ENCODE measurements at places on chromosomes 1 and 21.

DNA sequence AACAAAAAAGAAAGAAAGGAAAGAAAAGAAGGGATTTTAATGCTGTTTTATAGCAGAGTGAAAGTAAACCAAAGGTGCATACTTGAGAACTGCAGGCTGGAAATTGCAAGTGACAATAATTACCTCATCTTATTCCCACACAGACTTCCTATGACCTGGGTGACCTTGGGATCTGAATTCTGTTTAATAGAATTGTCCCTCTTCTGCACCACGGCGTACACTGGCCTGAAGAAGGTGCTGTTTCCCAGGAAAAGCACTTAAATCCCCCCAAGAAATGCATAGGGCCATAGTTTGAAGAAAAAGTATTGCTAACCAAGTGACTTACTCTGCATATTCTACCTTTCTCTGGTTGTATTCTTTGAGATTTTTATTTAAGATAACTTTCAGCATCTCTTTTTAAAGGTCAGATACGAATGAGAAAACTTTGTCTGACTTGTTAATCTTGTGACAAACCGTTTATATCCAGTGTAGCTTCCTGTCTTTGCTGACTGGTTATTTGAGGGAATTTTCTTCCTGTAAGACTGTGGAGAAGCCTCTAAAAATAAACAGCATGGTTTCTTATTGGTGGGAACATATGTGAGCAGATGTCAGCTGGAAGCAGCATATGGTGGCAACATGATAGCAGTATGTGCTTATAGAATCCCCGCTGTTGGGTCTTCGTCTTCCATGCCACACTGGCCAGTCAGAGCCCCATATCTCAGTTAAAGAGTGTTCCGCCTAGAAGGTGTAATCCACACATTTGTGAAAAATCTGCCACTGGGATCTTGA, 16.3 kb downstream of the TGFB2 start:
- DNase-seq, result no peak

DNA sequence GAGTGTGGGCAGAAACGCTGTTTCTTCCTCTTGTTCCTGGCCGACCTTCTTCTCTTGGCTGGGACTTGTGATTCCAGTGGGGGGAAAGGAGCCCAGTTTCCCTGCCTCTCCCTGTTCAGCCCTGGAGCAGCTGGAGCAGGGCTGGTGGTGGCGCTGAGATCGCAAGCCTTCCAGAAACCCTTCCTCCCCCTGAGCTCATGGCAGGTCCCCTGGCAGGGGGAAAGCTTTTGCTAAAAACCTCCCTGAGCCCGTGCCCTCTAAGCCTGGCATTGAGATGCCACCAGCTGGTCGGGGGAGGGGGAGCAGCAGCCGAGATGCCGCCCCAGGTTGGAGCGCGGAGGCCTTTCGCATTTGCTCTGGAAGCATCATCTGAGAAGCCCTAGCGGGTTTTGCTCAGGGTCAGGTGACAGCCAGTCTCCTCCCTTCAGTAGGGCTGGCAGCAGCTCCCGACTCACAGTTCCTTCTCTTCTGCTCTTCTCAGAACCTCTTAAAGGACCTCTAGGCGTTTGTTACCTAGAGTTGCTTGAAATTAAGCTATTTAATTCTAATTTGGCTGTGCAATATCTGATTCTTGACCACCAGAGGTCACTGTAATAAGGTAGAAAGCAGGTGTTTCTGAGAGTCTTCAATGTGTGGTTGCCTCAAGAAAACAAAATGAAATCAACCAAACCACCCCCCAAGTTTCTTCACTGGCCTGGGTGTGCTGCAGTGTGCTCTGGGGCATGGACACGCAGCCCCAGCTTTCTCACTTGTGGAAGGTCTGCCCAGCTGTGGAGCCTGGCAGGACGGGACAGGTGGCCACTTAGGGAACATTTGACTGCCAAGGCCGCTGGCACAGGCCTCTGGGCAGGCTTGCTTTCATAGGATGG, 257.3 kb downstream of the CAMTA1 start:
- DNase-seq, result no peak

- DNase-seq, result no peak
These were observed 144.9 kb upstream of the HOOK1 start for GRCh38 chr1:59669752-59670312.

- no peak for DNase-seq
These were observed 4.8 kb upstream of the LAPTM5 start for GRCh38 chr1:30762152-30762929.

DNA sequence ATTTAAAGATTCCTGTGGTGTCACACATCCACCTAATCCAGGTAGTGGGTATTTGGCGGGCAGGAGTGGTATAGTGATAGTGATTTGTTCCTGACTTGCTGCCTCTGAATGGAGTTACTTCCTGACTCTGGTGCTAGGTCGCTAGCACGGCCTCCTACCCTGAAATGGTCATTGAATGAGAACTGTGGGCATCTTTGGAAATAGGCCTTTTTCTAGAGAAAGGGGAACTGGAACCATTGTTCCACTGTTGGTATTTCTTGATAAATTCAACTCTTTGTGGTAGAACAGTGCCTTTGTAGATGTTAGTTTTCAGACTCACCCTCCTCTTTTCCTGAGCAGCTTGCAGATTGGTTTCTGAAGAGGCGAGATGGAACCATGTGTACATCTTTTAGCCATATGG, 1.5 kb downstream of the QSOX1 start:
- DNase-seq, result no peak

DNA sequence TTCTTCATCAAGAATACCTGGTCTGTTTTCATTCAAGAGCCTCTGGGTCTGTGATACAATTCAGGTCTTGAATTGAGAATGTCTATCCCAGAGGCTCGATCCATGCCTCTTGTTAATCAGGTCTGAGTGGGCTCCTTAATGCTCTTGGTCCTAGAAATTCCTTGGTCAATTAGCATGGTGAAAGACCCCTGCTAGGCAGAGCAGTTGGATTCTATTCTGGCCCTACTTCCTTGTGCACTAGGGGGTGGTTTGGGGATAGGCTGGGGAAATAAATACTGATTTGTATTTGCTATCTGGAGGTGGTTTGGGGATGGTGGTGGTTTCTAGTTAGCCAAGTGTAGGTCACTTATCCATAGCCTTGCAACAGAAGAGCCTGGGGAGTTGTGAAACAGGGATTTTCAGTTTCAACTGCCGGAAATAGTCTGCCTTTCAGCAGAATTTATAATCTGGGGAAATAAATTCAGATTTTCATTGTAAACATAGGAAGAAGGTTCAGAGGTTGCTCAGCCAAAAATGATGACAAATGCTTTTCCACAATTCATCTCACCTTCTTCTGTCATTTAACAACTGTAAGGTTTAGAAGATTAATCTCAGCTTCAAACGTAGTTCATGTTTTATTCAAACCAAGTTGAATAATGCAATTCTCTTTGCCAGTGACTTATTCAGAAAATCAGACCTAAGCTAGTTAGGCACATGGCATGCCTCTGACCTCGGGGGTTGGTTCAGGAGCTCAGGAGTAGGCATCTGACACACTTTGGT, 22.2 kb upstream of the SCAF4 start:
- DNase-seq, result no peak

DNA sequence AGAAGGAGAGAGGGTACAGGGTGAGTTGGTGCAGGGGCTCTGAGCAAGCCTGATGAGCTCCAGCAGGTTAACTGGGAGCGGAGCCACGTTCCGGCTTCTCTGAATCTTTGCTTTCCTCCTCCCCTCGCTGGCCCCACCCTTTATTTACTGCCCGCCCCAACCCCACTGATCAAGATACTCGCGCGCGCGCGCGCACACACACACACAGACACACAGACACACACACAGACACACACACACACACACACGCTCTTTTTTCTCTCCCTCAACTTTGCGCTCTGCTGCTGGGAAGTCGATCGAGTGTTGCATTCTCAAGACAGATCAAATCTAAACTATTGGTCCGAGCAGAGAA, at the start of gene GRIK1:
TSS of gene GRIK1 (minus strand) at position 73 of the 352 bp plus-strand sequence.
- no peak for DNase-seq

GRCh38 chr1:150836129-150836773, 28.2 kb upstream of the CTSK start:
- no peak for DNase-seq

GRCh38 chr1:221865808-221866207, 123.9 kb upstream of the DUSP10 start:
- DNase-seq, result no peak

GRCh38 chr1:236179634-236180033, 37.3 kb downstream of the GPR137B start:
- DNase-seq, result no peak

GRCh38 chr1:63124666-63125191, 197.6 kb upstream of the FOXD3 start:
- DNase-seq, result no peak

DNA sequence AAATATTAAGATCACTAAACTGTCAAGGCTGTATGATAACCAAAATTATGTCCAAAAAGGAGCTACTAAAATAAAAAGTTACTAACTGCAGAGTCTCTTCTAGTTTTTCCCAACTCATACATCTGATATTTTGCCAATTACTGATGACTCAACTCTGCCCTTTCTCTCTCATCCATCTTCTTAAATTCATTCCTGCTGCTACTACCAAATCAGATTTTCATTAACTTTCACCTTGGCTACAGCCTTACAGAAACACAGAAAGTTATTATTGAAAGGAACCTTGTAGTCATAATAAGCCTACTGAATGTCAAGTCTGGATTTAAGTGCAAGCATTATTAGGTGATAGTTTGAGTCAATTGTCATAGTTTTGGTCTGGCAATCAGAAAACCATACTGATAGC, 273.1 kb downstream of the DPYD start:
- no peak for DNase-seq

DNA sequence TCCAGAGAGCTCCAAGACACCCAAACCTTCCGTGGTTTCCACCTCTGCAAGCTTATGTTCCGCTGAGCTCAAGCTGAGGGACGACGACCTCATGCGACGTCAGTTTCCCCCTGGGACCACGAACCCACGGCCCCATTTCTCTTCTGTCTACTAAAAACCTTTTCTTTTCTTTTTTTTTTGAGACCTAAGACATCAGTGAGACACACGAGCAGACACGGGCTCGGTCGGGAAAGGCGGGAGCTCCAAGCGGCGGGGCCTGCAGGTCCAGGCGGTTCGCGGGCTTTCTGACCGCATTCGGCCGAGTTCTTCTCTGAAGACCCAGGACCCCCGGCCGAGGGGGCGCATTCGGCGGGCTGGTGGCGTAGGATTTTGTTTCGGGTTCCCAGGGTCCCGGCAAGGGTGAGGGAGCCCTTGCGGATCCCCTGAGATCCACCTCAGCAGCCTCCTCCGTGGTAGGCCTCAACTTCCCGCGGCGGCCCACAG, 402 bp downstream of the C21orf58 start:
- no peak for DNase-seq

- no peak for DNase-seq
These were observed 75.4 kb downstream of the NOS1AP start for GRCh38 chr1:162144853-162145252.

GRCh38 chr1:161111117-161111516, 6.7 kb downstream of the PFDN2 start:
- DNase-seq, result no peak

DNA sequence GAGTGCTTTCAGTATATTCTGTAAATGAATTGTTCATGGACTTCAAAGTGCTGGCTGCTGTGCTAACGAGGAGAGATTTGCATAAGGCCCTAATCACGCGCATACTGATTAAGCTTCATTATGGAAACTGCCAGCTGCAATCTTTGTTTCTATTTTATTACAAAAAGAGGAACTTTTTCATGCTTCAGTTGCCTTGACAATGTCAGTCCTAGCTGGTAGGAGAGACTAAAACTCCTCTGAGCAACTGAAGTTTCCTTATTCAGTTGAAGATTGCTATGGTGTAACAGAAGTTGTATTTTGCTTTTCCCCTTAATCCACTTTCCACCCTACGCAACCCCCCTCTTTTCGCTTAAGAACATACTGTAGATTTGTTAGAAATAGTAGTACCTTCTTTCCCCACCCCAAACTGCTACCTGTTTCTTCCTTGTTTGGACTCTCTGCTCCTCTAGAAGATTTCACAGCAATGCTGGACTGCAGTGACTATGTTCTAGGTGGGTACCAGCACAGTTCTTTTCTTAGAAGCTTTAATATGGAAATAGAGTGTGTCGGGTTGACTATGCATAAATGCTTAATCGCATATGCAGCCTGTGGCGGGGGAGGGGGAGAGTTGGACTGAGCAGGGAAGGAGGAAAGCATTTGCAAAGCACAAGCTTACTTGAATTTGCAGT, 108.3 kb downstream of the POU2F1 start:
- DNase-seq, result no peak

GRCh38 chr21:34761758-34762330, 93.0 kb downstream of the CLIC6 start:
- no peak for DNase-seq

- no peak for DNase-seq
These were observed 77.5 kb downstream of the PLPP3 start for GRCh38 chr1:56501888-56502287.

DNA sequence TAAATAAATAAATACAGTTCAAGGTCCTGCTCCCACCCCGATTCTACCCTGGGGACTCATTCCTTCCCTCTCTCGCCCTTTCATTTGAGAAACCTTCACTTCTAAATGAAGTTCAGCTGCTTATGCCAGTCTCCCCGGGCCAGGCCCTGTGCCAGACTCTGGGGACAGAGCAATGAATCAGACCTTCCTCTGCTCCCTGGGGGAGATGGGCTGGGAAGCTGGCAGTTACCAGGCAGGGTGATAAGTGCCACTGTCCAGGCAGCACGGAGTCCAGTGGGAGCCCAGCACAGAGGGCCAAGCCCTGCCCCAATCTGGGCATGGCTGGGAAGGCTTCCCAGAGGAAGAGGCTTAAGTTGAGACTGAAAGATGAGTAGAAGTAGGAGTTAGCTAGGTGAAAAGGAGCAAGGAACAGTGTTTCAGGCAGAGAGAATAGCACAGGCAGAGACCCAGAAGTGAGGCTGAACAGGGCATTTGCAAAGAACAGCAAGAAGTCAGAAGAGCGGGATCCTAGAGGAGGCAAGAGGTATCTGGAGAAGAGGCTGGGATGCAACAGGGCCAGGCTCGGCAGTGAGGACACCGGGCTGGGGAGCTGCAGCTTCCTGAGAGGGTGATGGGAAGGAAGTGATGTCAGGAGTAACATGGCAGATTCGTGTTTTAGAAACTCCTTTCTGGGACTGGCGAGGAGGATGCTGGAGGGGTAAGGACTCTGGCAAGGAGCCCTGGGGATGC, 13.5 kb downstream of the KCNQ4 start:
- no peak for DNase-seq

DNA sequence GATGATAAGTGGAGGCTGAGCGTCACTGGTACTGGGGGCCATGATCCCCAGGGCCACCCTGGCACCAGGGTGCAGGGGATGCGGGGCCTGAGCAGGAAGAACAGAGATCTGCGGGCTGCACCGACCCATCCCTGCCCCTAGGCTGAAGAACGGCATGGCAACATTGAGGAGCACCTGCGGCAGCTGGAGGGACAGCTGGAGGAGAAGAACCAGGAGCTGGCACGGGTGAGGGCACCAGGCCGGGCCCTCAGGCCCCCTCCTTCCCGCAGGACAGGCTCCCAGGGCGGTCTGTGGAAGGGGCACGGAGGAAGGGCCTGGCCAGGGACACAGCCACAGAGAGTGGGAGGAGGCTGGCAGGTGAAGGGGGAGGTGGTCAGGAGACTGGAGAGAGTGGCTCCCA, 21.8 kb downstream of the PPFIA4 start:
- DNase-seq, result no peak

- no peak for DNase-seq
These were observed 22.5 kb downstream of the EFCAB7 start for GRCh38 chr1:63545780-63546179.

GRCh38 chr1:9996624-9997582, at the start of gene RBP7:
Gene RBP7 (plus strand): TSS chr1:9997228. CDS start chr1:9997259, 31 bp downstream.
- no peak for DNase-seq

Measured in stimulated activated CD8-positive, alpha-beta memory T cell treated with anti-CD3 and anti-CD28 coated beads, Interleukin-15, amount 100 ng/mL, for 4 hours (primary cell).